ENCODE measurements at places on chromosomes 3 and 15.

DNA sequence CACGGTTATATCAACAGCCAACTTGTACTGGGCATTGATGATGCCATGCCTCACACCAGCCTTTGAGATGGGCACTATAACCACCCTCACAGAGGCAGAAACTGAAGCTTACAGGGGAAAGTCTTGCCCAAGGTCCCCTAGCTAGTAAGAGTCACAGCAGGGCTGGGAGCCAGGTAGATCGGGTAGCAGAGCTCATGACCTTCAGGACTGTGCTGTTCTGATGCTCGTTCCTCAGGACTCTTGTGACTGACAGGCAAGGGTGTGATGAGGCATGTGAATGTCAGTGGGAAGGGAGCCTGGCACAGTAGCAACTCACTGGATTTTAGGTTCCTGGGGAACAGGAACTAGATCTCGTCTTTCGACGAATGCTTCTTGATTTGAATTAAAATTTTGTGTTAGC lies 65.7 kb downstream of the RLBP1 start:
- DNase-seq = no peak

DNA sequence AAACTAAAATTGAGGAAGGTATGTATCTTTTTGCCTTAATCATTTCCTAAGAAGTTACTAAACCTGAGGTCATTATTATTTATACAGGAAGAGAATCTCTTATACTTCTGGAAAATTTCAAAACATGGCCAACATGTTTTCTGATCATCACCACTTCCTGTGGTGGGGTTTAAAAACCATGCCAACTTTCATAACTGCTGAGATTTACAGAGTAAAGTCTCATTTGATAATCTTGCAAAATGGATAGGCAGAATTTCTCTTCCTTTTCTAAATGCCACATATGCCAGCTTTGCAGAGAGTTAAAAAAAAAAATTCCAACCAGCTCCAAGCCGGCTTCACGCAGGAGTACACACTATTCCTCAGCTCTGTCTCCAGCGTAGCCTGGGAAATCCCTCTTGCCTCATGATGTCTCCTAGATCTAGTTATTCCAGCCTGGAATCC lies 124.3 kb upstream of the SPRED1 start:
- no peak for DNase-seq

- DNase-seq = no peak
Observed at GRCh38 chr3:158369279-158369678, 201.7 kb upstream of the MLF1 start.

DNA sequence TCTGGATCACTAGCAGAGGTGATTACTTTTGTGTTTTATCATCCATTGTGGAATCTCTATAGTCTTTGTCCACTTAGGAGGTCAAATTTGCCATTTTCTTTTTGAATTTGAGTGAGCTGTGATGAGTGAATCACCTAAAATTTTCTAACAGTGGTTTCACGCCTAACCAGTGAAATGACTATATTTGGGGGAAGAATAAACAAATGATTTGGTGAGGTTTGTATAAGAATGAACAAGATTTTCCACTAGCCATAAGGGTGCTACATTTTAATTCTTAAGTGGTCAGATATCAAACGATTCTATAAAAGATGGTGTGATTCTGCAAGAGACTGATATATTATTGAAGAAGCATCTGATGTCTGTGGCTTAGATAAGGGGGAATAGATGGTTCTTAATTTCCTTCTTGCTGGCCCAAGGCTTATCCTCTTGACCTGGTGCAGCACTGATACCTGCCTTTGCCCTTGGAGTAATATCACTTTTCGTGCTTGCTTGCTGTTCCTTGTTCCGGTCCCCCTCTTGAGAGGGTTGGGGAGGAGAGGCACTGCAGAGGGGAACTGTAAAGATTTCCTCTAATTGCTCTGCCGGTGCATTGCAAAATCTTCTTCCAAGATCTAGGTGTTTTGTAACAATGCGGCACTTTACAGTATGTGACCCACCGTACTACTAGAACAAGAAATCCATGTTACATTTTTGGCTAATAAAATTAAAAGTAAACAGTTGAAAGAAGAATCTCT lies 14.5 kb downstream of the C3orf20 start:
- no peak for DNase-seq

GRCh38 chr3:186618318-186618938 lies 5.6 kb downstream of the AHSG start:
- DNase-seq = no peak

GRCh38 chr3:46695962-46696894 lies 2.7 kb upstream of the ALS2CL start:
- DNase-seq = no peak

DNA sequence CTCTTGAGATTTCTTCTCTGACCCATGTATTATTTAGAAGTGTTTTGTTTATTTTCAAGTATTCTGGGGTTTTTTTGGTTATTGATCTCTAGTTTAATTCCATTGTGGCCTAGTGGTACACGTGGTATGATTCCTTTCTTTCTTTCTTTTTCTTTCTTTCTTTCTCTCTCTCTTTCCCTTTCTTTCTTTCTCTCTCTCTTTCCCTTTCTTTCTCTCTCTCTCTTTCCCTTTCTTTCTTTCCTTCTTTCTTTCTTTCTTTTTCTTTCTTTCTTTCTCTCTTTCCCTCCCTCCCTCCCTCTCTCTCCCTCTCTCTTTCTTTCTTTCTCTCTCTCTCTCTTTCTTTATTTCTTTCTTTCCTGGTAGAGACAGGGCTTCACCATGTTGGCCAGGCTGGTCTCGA lies 85.7 kb upstream of the UBE2E1 start:
- no peak for DNase-seq

DNA sequence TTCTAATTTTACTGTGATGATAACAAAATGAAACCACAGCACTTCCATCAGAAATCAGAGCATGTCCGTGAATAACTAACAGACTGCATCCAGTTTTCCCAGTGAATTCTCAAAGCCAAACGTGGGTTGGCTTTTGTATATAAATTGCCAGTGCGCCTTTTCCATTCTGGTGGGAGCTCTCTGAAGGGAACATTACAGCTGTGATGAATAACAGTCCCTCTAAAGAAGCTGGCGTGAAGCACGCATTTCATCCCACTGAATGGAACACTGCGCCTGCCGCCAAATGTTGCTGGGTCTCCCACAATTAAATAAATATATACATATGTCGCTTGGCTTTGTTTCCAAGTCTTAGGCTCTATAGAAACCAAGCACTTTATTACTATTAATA lies 113.0 kb upstream of the PFN2 start:
- no peak for DNase-seq

Data from cerebellar nuclear complex (tissue), 1 donor.